ENCODE measurements at places on chromosomes 12 and 14. TPM values are rescaled to one million over a fixed set of nuclear protein-coding genes. Genes with fewer than 3 reads are reported as not detected.

- no peak for DNase-seq
Observed at GRCh38 chr12:31906557-31907301, 52.5 kb upstream of the RESF1 start.

RERGL gene
- total RNA-seq = not detected

DNA sequence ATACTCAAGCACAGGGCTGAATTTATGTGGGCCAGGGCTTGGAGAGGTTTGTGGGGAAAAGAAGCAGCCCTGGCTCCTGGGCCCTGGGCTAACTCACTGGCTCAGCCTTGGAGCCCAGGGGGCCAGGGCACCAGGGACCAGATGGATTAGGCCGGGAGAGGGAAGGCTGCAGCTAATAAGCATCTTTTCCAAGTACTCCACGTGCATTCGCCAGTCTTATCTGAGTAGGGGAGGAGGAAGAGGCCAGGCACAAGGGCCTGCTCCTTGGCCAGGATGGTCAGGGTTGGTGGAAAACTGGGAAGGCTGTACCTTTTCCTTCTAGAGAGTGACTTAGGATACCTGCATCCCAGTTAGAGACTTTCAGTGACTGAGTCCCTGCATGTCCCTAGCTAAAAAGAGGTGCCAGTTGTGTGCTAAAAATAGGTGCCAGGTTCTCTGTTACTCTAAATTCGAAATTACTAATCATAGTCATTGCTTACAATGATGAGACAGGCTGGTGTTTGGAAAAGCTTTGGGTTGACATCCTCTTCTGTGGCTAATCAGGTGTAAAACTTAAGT is 1.3 kb downstream of the GLRX5 start:
- DNase-seq = no peak

CFAP73 gene
- total RNA-seq = not detected

- DNase-seq = no peak
Observed at GRCh38 chr14:73977896-73978295, 27.8 kb downstream of the COQ6 start.

GRCh38 chr14:104135121-104135903 is 3.1 kb upstream of the KIF26A start:
- peak; percentile 91 for DNase-seq

GRCh38 chr12:93749515-93749914 is 72.3 kb downstream of the CRADD start:
- no peak for DNase-seq

DNA sequence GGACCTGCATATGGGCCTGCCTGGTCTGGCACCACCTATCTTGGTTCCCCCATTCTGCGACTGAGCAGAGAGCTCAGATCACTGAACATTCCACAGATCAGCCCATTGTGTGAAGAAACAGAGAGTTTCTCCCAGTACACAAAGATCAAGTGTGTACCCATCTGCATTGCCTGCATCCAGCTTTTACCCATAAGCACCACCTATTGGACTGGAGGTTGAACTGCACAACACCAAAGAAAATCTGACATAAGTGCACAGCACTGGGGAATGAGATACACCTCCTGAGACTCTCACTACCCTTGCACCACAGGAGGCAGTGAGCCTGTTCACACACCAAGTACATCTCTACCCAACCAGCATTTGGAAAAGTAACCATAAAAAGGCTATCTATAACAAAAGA is 362.6 kb upstream of the CLEC14A start:
- DNase-seq = peak; percentile 7

ALDH1L2 gene
- 3.9 TPM for total RNA-seq

All from GM23338 (cell line).